ENCODE measurements at places on chromosomes 7 and 10.

DNA sequence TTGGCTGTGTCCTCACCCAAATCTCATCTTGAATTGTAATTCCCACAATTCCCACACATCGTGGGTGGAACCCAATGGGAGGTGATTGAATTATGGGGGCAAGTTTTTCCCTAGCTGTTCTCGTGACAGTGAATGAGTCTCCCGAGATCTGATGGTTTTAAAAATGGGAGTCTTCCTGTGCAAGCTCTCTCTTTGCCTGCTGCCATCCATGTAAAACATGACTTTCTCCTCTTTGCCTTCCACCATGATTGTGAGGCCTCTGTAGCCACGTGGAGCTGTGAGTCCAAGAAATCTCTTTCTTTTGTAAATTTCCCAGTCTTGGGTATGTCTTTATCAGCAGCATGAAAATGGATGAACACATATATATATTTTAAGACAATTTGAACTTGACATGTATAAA, 285.4 kb downstream of the BAMBI start:
- no peak for DNase-seq

- DNase-seq = no peak
Measured at GRCh38 chr7:102914585-102914984, 1.8 kb downstream of the LRRC17 start.

DNA sequence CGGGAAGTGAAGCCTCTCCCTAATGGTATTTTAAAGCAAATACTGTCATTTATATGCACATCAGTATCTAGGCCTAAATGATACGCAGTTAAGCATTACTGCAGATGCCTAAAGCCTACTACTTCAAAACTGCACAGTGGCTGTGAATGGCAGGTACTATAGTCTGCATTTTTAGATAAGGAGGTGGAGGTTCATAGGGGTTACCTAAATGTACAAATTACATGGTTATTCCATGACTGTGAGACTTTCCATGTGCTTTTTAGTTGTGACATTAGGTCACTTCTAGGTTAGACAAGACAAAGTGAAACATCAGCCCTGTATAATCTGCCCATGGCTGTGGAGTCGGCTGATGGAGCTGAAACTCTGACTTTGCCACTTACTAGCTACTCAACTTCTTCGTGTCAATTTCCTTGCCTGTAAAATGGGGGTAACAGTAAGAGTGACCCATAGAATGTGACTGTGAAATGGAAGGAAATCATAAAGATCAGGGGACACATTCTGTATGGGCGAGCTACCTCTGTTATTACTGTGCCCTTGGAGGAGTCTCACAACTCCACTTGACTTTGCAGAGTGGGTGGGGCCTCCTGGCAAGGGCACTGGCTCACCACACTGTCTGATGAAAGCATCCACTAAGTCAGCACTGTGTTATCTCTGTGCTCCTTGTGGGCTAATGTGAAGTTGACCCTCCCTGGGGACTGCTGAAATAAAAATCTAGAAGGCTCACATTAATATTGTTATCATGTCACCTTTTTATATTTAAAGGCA, 239.4 kb downstream of the TNS3 start:
- DNase-seq = no peak

GRCh38 chr10:127153181-127153580, 43.2 kb downstream of the INSYN2A start:
- DNase-seq = no peak

DNA sequence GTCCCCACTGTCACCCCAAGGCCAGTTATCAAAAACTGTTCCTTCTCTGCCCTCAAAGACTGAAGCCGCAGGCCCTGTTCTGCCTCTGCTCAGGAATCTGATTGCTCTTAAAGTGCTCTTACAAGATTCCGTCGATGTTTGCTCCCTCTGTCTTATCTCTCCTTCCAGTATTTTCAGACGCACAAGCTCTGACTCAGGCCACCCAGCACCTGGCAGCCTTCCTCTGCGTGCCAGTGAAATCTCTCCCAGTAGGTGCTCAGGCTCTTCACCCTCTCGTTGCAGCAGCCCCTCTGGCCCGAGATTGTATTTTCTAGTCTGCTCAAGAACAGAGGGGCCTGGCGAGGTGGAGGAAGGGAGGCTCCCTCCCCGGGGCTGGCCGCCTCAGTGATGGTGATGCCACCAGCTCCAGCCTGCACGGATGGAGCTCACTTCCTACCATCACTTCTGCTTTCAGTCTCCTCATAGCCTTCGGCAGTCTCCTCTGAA, 276.2 kb downstream of the USP6NL start:
- DNase-seq = no peak

GRCh38 chr7:38686888-38687287, 55.7 kb upstream of the AMPH start:
- no peak for DNase-seq

DNA sequence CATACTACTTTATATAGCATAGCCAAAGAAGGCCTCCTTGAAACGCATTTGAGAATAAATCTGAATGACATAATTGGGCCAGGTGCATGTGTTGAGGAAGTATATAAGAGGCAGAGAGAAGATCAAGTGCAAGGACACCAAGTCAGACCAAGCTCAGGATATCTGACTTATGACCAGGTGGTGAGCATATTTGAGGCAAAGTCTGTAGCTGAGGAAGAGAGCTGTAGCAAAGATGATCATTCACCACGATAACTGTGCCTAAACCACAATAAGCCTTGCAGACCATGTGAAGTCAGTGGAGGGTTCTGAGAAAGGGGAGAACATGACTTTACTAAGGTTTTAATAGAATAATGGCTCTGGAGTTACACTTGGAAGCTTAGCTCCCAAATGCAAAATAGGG, 292.3 kb downstream of the SORCS1 start:
- no peak for DNase-seq

GRCh38 chr10:64515970-64516699, 994.9 kb downstream of the REEP3 start:
- DNase-seq = no peak

GRCh38 chr7:28749638-28750037, 208.5 kb downstream of the TRIL start:
- no peak for DNase-seq

GRCh38 chr7:27386581-27386980, 144.0 kb downstream of the EVX1 start:
- no peak for DNase-seq

DNA sequence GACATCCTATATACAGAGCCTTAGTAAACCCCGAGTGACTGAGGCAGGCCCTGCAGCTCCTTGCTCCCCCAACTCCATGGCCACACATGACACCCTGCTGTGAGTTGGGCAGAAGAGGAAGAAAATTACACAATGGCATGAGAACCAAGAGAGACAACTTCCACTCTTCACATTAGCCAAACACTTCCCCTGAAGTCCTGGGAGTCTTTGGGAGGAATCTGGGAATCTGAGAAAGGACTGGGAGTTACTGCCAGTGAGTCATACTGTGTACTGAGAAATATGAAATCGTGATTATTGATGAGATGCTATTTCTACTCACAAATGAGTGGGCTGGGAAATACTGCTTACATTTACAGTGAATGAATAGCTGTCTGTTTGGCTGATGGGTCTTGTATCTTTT, 116.6 kb downstream of the SPAG6 start:
- no peak for DNase-seq

DNA sequence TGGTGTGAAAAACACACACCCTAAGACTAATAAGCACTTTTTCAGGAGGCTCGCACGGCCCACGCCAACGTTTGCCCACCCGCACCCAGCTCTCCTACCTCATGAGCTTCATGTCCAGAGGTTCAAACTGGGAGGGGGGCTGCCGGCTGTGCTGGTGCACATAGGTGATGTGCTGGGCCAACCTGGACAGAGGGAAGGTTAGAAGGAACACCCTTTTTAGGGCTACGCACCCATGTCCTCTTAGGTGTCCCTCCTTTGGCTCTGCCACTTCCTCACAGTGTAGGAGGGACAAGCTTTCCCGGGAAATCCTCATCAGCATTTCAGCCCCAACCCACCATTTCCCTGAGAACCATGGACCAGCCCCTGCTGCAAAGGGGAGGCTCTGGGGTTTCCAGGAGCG, 5.9 kb downstream of the MCM7 start:
- no peak for DNase-seq

DNA sequence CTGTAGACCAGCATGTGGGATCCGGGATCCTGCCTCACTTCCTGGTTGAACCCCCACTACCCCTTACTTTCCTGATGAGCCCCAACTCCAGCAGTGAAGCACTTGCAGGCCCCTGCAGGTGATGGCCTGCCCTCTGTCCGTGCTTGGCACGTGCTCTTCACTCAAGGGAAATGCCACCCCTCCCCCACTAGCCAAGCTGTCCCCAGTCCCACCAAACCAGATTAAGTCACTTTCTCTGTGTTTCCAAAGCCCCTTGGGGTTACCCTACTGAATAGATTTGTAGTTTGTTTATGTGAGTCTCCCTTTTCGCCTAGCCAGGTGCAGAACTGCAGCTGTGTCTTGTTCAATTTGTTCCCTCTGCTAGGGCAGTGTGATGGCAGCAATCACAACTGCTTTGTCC, 121.7 kb downstream of the WDFY4 start:
- DNase-seq = no peak

- DNase-seq = no peak
Measured at GRCh38 chr10:119770928-119771327, 45.1 kb downstream of the INPP5F start.

GRCh38 chr7:117698018-117698417, 175.2 kb downstream of the CTTNBP2 start:
- DNase-seq = no peak

GRCh38 chr10:20181434-20181833, 365.2 kb downstream of the PLXDC2 start:
- no peak for DNase-seq

- DNase-seq = no peak
Measured at GRCh38 chr7:152513861-152514770, 78.3 kb upstream of the KMT2C start.
